ENCODE measurements at places on chromosomes 3 and 15.

GRCh38 chr3:145088917-145089316 is 1072.1 kb downstream of the PLOD2 start:
- no peak for DNase-seq

DNA sequence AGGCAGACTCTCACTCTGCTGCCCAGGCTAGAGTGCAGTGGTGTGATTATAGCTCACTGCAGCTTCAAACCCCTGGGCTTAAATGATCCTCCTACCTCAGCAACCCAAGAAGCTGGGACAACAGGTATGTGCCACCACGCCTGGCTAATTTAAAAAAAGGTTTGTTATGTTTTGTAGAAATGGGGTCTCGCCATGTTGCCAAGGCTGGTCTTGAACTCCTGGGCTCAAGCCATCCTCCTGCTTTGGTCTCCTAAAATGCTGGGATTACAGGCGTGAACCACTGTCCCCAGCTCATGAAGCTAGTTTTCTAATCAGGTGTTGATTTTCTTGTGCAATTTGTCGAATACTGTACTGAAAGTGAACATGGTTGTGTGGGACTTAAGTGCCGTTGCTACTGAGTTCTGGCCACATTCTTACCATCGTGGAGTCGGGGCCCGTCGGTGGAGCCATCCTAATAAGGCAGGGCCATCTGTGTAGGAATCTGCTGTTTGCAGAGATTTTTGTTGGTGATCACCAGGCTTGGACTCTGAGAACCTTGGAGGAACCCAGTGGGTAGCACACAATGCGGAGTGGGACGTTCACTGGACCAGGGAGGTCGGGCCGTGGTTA is 193.2 kb downstream of the GOLGA6L6 start:
- DNase-seq, result no peak

DNA sequence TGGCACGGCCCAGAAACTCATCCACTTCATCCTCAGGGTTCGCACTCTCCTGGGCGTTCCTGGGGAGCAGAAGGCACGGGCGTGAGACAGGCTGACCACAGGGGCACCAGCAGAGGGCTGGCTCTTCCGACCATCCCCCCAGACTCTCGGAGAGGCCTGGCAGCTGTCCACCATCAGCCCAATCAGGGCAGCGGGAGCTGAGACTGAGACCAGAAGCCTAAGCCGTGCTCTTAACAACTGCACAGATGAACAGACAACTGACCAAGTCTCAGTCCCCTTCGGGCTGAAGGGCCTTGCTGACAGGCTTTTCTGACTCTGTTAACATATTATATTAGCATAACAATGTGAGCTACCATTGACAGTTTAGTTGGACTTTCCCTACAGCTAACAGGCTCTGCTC is 118.0 kb downstream of the SEC22A start:
- no peak for DNase-seq

DNA sequence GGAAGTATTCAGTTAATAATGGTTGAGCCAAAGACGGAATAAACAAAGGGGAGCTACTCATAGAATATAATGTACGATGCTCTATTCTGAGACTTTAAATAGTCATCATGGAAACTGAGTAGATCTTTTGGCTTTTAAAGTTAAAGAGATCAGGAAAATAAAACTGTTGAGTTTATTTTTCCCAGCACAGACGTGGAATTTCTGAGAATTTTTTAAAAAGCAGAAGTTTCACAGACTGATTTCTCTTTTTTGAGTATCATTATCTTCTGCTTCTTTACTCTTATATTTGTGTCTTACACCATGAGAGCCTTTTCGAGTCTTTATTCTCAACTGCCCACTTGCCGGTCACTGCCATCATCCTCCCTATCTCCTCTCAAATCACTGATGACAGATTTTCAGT is 13.2 kb downstream of the P2RY14 start:
- DNase-seq, result no peak

- no peak for DNase-seq
These were observed 23.8 kb upstream of the SNRPA1 start for GRCh38 chr15:101318839-101319238.

GRCh38 chr15:48566668-48567067 is 78.8 kb downstream of the FBN1 start:
- DNase-seq, result no peak

- no peak for DNase-seq
These were observed 64.4 kb downstream of the ZNF609 start for GRCh38 chr15:64524778-64525177.

All from stimulated activated naive CD4-positive, alpha-beta T cell treated with Interleukin-2 at 50 U/mL for 16 hours (primary cell).